ENCODE measurements at places on chromosomes 4 and X.

GRCh38 chr4:26337612-26338011 lies 16.8 kb downstream of the RBPJ start:
- DNase-seq: no peak

DNA sequence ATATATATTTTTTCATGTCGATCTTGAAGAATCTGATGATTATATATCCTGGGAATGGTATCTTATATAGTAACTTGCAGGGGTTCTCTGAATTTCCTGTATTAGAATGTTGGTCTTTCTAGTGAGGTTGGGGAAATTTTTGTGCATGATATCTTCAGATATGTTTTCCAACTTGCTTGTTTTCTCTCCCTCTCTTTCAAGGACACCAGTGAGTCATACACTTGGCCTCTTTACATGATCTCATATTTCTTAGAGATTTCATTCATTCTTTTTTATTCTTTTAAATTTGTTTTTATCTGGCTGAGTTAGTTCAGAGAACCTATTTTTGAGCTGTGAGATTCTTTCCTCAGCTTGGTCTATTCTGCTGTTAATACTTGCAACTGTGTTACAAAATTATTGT lies 27.2 kb upstream of the C4orf17 start:
- no peak for DNase-seq

GRCh38 chr4:31784558-31784957 lies 1064.4 kb downstream of the PCDH7 start:
- no peak for DNase-seq

GRCh38 chr4:109067508-109068235 lies 234.8 kb downstream of the COL25A1 start:
- DNase-seq: no peak

- DNase-seq: no peak
These were observed 1.7 kb upstream of the SPARCL1 start for GRCh38 chr4:87530868-87531267.

DNA sequence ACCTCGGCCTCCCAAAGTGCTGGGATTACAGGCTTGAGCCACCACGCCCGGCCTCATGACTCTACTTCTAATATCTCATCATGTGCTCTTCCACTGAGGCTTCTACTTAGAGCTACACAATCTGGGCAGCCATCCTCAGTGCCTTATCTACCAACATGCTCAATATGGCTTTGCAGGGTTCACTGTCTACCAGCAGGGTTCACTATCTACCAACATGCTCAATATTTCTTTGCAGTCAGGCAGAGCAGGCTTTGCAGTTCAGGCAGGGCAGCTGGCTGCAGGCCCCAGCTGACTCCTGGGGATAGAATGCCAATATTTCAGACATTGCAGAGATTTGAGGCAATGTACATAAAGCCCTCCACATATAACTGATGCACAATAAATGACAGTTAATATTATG lies 47.5 kb downstream of the PKD2 start:
- no peak for DNase-seq

- DNase-seq: no peak
These were observed 49.2 kb upstream of the DDX53 start for GRCh38 chrX:22950269-22951266.

DNA sequence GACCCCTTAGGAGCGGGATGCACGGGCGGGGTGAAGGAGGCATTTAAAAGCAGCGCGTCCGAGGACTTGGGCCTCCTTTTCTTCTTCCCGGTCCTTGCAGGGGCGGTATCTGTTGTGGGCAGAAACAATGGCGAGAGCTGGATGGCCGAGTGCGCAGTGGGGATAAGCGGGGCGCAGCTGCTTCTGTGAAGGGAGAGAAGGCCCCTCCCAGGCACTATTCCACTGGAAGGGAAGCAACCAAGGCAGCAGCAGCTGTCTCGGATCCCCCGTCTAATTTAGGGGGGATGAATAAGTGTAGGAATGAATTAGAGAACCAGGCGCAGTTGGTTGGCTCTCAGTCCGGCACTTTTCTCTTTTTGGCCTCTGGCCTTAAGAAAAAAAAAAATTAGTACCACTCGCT lies 995 bp downstream of the SMARCA5 start:
- DNase-seq: peak; percentile 0

- DNase-seq: peak; percentile 7
These were observed 275.1 kb downstream of the GPM6A start for GRCh38 chr4:175536852-175537453.

DNA sequence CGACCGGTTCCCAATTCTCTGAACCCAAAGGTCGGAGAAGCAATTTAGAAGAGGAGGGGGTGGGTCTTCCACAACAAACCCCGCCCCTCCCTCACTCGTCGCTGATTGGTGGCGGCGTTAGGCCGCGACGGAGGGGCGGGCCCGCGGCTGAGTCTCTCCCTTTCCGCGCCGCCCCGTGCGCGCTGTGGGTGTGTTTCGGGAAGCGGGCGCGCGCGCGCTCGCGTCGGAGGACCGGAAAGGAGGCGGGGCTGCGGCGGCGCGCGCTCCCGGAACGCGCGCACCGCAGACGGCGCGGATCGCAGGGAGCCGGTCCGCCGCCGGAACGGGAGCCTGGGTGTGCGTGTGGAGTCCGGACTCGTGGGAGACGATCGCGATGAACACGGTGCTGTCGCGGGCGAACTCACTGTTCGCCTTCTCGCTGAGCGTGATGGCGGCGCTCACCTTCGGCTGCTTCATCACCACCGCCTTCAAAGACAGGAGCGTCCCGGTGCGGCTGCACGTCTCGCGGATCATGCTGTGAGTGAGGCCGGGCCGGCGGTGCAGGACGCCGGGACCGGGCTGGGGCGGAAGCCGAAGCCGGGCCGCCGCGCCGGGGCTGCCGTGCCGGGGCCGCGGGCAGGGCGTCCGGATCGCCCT lies at the start of gene SPCS3:
TSS of gene SPCS3 (plus strand) at position 263 of the 636 bp plus-strand sequence. CDS start at position 374, 111 bp downstream.
- DNase-seq: peak; percentile 59

GRCh38 chrX:48826135-48826875 lies at the start of gene ERAS:
Gene ERAS, plus strand, starts transcription at chrX:48826513. Its CDS starts 2,611 bp downstream, at chrX:48829124.
- no peak for DNase-seq

- DNase-seq: no peak
These were observed 89.4 kb downstream of the SEL1L3 start for GRCh38 chr4:25773358-25773757.

Data from NCI-H2081 treated with DMSO at 0.1 percent for 48 hours (cell line).